ENCODE measurements at places on chromosomes 6 and 20.

- DNase-seq: no peak
Observed at GRCh38 chr20:50298554-50299324, 108.1 kb downstream of the CEBPB start.

GRCh38 chr6:154591234-154591633, 80.7 kb upstream of the CNKSR3 start:
- DNase-seq: no peak

GRCh38 chr20:51482836-51483473, 59.6 kb downstream of the NFATC2 start:
- DNase-seq: no peak

DNA sequence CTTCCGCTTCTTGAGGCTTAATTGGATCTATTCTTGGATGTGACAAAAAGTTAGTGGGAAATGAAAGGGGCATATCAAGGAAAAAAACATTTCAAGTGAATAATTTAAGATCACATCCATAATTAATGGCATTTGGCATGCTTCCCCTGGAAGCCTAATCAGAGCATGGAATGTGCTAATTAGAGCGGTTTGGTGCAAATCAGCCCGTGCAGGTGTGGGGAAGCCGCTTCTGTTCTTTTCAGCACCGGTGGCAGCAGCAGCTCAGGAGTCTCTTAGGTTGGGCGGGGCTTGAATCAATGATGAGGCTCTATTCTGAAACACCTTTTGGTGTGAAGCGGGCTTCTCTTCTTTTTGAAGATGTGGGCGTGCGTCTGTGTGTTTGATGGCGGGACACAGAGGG, 301.2 kb downstream of the LRFN2 start:
- DNase-seq: no peak

GRCh38 chr20:62493253-62493885, 17.6 kb upstream of the GATA5 start:
- no peak for DNase-seq

GRCh38 chr20:3734111-3734843, 1.8 kb downstream of the HSPA12B start:
- DNase-seq: no peak

- no peak for DNase-seq
Observed at GRCh38 chr6:117494283-117494682, 11.8 kb downstream of the DCBLD1 start.

DNA sequence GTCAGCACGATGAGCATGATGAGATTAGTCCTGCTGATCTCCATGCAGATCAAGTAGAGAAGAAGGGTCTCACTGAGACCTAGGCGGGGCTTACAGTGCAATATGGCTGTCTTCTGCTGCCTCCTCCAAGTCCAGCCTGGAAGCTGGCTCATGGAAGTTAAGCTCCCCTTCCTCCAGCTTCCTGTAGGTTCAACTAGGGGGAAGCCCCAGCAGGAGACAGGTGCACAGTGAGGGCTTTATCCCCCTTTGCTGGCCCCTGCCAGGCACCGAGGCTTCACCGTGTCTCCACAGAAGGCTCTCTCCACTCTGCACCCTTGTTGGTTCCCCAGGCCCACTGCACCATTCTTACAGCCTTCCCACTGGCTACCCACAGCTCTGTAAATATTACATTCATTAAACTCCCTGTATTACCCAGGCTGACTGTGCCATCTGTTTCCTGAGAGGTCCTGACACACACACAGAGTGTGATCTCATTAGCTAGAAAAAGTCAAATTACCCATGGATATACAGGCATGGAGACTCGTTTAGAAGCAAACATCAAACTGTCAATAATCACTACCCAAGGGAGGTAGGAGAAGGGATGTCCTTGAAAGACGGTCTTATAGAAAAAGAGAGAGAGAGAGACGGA, 90.4 kb downstream of the SLC2A10 start:
- no peak for DNase-seq

DNA sequence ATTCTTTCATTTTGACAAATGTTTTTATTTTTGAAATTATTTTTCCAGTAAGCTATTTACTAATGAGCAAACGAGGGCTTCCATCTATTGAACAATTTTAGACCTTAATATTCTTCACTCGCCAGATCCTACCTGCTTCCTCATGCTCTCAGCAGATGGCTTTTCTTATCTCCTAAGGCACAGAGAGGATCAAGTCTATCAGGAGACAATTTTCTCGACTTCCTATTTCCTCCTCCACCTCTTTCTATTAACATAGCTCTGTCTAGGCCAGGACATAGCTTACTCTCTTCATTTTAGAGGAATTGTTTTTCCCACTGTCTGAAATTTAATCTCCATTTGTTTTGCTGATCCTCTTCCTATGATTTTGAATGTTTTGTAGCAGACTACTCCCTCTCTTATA, 87.0 kb upstream of the MAN1A1 start:
- DNase-seq: no peak

- DNase-seq: peak; percentile 92
Observed at GRCh38 chr6:31366693-31367470, 9.9 kb upstream of the HLA-B start.

DNA sequence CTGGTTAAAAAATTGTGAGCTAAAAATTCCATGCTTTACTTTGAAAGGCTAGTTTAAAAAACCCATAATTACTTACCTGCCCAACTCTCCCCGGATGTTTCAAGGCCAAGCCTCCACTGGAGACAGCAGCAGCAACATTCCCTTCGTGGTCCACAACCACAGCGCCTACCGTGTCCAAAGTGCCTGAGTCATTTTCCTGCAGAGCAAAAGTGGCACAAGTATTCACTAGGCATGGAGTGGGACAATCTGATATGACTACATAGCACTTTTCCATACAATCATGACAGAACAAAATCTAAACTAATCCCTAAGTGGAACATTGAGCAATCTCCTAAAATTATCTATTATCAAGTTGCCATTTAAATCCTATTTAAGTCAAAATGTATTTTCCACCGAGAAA, 104.8 kb downstream of the TASP1 start:
- DNase-seq: no peak

DNA sequence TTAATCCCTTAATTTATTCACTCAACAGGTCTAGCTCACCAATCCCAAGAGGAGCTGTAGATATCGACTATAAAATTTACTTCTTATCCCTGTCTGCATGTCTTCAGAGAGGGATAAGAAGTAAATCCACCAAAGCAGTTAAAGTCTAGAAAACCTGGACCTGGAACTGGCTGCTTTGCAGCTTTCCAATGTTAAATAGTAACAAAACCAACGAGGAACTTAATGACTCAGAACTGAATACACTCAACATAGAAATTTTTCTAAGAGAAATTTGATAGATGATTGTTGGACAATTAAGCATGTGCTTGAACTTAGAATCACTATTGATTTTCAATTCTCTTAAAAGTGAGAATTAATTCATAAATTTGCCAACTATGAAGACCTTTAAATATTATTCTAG, 11.5 kb upstream of the TMEM244 start:
- DNase-seq: no peak

DNA sequence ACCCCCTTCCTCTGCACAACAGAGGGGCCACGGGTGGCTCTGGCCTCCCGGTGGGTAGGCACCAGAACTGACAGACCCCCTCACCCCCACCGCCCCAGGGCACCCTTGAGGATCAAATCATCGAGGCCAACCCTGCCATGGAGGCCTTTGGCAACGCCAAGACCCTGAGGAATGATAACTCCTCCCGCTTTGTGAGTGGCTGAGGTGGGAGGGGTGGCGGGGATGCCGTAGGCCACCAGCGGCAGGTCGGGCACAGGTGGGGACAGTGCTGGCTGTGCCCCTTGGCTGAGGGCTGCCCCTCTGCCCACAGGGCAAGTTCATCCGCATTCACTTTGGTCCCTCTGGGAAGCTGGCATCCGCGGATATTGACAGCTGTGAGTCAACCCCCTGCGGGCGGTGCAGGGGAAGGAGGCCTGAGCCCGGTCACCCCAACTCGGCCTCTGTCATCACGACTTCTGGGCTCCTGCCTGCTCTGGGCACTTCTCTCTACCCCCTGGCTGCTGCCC, 29.1 kb downstream of the MYH7B start:
- DNase-seq: no peak
